Fibroblast of skin of left biceps (primary cell): ENCODE measurements at places on chromosomes 7 and 10.

DNA sequence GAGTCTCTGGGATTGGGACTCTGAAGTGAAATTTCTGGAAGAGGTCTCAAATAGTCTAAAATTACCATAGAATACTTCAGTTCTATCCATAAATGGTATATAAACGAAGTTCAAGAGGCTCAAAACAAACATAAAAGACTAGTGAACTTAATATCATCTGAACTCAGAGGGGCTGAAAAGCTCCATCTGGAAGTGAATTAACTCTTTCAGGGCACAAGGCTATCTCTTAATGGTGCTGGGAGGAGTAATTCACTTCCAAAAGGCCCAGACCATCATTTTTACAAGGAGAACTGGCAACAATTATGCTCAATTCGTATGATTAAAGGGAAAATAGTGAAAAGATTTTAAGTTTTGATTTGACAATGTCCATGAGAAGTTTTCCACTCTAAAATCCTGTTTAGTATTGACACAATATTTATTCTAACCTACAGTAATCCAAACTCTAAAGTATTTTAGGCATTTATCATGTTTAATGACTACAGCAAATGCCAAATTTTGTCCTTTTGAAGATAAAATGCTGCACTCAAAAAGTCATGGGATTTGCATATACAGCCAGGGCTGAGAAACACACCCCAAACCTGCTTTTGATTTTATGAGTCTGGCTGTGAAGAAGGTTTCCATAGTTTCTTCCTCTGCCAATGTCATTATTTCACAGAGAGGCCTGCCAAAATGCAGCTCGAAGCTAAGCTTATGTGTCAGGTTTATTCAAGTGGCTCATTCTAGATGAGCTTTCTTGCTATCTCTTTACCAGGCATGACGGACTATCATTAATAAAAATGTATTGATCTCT is 143.9 kb downstream of the HIBADH start:
- DNase-seq, result no peak

GRCh38 chr7:144525956-144526355 is 122.5 kb upstream of the NOBOX start:
- DNase-seq, result no peak

- no peak for DNase-seq
These were observed 12.7 kb upstream of the EFCAB10 start for GRCh38 chr7:105594034-105594433.

DNA sequence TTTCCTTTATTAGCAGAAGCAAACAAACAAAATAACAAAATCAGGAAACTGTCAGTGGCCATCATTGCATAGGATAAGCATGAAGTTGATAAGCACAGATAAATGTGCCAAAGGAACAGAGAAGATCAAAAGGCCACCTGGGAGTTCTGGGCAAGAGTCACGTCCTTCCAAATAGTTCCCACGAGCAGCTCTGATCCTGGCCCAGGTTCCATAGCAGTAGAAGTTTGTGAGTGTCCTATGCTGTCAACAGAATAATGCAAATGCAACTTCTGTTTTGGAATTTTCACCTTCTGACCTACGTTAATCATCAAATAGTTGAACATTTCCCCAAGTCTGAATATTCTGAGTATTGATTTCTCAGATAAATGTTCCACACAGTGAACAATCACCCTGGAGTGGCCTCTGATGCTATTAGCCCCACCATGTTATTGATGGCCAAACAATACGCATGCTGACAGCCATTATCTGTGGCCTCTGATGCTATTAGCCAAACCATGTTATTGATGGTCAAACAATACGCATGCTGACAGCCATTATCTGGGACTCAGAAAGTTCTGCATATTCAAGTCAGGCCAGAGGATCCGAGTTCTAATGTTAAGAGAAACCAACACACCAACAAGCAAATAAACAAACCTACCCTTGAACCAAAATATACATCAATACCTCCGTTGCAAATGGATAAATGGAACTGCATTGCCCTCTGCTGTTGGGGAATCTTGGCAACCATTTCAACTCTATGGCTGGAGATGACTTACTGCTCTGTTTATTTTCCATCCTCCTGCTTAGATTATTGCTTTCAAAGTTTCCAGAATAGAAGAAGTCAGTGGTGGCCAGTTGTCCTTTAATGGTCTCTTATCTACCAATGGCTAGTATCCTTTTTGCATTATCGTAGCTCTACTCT is 63.3 kb downstream of the MRC1 start:
- no peak for DNase-seq

GRCh38 chr7:108805808-108806397 is 236.2 kb downstream of the DNAJB9 start:
- peak; percentile 10 for DNase-seq

DNA sequence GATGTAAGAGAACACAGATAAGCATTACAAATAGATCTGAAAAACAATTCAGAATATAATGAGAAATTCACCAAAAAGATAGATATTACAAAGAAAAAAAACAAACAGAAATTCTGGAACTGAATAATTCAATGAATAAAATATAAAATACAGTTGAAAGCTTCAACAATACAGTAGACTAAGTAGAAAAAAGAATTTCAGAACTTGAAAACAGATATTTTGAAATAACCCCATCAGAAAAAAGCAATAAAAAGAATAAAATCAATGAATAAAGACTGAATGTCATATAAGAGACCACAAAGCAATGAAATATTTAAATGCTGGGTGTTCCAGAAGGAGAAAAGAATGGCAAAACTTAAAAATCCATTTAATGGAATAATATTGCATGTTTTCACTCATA is 611.4 kb upstream of the GHITM start:
- no peak for DNase-seq

- no peak for DNase-seq
These were observed 36.3 kb upstream of the NOBOX start for GRCh38 chr7:144439717-144440205.

GRCh38 chr7:157658851-157659412 is 322.1 kb downstream of the DNAJB6 start:
- no peak for DNase-seq

GRCh38 chr10:100968863-100969186 is 479 bp upstream of the SEMA4G start:
- DNase-seq, result no peak

GRCh38 chr10:26755443-26755903 is 58.0 kb downstream of the PDSS1 start:
- no peak for DNase-seq

DNA sequence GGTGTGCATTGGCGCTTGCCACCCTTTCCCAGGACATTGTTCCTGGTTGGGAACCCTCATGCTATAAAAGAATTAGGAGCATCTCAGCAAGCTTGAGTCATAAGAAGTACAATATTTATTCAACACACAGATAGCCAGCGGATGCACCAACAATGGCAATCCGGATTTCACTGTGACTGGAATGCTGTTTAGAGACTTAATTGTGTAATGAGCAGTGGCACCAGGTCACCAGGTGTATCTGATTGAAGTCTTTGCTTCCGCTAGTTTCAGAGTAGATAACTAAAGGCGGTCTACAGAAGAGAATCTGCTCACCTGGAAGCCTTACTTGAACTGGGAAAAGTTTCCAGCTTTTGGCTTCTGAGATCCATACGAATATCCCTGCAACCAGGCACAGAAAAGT is 772.3 kb upstream of the GHITM start:
- no peak for DNase-seq

GRCh38 chr7:30074422-30075030 is 46.3 kb downstream of the PLEKHA8 start:
- DNase-seq, result no peak

- DNase-seq, result no peak
These were observed 1.8 kb downstream of the C10orf95 start for GRCh38 chr10:102449321-102450123.

GRCh38 chr10:60296073-60296472 is 93.6 kb downstream of the ANK3 start:
- no peak for DNase-seq

GRCh38 chr10:79329529-79329928 is 17.7 kb upstream of the PPIF start:
- no peak for DNase-seq

DNA sequence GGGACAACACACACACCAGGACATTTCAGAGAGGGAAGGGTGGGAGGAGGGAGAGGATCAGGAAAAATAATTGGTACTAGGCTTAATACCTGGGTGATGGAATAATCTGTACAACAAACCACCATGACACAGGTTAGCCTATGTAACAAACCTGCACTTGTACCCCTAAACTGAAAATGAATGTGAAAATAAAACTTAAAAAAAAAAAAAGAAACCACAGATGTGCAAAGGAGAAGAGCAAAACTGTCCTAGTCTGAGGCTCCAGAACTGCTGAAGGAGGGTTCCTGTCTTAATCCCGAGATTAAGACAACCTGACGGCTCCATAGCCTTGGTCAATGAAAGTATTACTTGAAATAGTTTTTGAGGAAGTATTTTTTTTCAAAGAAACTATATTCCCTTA is 423.0 kb downstream of the NEBL start:
- no peak for DNase-seq

- DNase-seq, result no peak
These were observed 160.4 kb downstream of the KIF20B start for GRCh38 chr10:89861584-89862301.

GRCh38 chr7:88091988-88092675 is 127.7 kb downstream of the SRI start:
- no peak for DNase-seq

DNA sequence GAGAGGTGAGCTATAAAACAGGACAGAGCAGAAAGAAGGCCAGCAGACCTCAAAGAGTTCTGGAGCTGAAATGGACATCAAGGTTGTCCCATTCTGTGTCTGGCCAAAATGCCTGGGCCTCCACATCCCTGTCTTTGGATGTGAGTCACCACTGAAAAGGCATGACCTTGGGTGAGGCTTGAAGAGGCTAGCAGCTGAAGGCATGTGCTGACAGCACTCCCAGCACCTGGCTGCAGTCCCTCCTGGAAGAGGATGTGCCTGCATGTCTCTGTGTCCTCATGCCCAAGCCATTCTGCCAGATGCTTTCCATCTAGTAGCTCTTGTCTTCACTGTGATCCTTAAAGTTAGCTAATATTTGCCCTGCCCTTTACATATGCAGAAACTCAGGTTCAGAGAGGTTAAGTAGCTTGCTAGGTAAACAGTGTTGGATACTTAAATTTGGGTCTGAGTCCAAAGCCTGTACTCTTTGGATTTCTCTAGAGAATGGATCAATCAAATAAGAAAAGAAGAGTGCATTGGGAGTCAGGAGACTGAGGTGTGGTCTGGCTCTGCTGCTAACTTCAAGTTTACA is 35.8 kb downstream of the HECW1 start:
- DNase-seq, result no peak

GRCh38 chr10:27319752-27320431 is 79.3 kb upstream of the ACBD5 start:
- DNase-seq, result no peak

DNA sequence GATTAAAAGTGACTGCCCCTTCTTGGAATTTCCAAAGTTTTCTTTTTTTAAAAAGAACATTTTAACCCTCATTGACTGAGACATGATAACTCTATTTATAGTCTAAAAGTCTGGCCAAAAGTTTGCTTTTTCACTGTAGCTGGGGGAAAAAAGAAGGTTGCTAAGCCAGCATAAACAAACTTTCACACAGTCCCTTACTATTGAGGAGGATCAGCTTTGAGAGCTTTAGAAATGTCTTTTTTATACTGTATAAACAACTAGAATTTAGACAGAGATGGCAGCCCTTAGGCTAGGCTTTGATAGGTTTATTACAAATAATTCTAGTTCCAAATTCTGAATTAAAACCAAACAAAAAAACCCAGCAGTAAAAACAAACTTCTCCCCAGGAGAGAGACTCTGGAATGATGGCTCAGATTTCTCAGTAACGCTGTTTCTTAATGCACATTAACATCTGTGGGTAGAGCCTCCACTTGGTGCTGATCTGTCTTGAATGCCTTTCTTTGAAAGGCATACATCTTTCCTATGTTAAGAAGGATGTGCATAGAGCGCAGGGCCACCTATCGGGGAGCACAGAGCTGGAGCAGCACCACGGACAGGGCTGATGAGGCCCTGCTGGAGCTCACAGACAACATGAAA is 100.9 kb upstream of the PDLIM1 start:
- DNase-seq, result peak; percentile 5
